ENCODE measurements at places on chromosomes 4 and X. TPM values are rescaled to one million over a fixed set of nuclear protein-coding genes. Genes with fewer than 3 reads are reported as not detected.

DNA sequence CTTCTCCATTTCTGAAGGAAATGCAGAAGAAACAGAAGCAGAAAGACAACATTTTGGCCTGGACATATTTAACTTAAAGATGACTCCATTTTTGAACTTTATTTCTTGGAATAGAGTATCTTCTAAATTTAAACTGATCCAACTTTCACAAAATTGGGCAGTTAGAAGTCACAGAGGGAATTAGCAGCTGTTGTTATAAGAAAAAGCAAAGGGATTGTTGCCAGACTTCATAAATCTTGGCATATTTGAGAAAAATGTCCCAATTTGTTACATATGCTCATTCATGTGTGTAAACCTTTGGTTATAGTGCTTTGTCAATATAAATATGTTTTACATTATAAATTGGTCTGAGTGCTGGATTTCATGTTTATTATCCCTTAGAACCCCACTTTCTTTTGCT is 3.4 kb downstream of the GLUD2 start:
- ATAC-seq, result no peak

- ATAC-seq, result no peak
Measured at GRCh38 chr4:26021417-26022345, 107.7 kb downstream of the SMIM20 start.

GRCh38 chrX:20477836-20478524 is 211.3 kb upstream of the RPS6KA3 start:
- ATAC-seq, result no peak

GRCh38 chr4:77336411-77337142 is 179.6 kb downstream of the CCNG2 start:
- no peak for ATAC-seq

DNA sequence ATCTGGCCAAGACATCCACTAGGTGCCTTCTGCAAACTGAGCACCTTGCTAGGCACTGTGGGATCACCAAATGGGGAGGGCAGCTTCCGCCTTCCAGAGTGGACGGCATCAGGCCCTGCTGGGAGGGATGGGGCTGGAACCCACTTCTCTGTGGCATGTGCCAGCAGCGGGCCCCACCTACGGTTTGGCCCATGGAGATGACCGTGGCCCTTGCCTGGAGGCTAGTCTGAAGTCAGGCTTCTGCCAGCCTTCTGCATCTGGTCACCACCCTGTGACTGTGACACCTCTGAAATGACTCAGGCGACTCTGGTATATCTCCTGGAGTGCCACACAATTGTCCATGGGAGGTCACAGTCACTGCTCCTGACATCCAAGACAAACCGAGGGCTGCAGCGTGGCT is 7.2 kb downstream of the SSR4 start:
- ATAC-seq, result no peak

- no peak for ATAC-seq
Measured at GRCh38 chrX:139784807-139785206, 76.8 kb upstream of the MCF2 start.

DNA sequence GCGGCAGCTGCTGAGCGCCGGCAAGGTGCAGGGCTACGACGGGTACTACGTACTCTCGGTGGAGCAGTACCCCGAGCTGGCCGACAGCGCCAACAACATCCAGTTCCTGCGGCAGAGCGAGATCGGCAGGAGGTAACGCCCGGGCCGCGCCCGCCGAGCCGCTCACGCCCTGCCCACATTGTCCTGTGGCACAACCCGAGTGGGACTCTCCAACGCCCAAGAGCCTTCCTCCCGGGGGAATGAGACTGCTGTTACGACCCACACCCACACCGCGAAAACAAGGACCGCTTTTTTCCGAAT is 117.0 kb downstream of the DCTD start:
- no peak for ATAC-seq

GRCh38 chr4:17574206-17574605 is 2.8 kb upstream of the LAP3 start:
- no peak for ATAC-seq

DNA sequence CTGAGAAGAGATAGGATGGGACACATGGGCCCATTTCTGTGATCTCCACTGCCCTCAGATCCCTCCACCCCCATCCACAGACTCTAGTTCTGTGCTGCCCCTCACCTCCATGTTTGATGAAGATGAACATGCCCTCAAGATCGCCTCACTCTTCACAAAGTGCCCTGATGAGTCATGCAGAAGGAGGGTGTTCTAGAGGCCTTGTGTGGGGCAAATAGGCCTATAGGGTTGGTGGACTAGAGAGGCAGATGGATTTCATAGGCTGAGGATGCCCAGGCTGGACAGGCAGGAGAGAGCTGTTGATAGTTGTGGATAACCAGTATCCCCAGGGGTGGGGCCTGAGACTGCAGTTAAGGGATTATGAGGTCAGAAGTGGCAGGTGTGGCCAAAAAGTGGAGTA is at the start of gene CXorf65:
TSS of gene CXorf65 (minus strand) at position 314 of the 400 bp plus-strand sequence. CDS start at position 130, 184 bp downstream.
- peak; percentile 76 for ATAC-seq

GRCh38 chr4:138330531-138330930 is 88.4 kb upstream of the SLC7A11 start:
- no peak for ATAC-seq

DNA sequence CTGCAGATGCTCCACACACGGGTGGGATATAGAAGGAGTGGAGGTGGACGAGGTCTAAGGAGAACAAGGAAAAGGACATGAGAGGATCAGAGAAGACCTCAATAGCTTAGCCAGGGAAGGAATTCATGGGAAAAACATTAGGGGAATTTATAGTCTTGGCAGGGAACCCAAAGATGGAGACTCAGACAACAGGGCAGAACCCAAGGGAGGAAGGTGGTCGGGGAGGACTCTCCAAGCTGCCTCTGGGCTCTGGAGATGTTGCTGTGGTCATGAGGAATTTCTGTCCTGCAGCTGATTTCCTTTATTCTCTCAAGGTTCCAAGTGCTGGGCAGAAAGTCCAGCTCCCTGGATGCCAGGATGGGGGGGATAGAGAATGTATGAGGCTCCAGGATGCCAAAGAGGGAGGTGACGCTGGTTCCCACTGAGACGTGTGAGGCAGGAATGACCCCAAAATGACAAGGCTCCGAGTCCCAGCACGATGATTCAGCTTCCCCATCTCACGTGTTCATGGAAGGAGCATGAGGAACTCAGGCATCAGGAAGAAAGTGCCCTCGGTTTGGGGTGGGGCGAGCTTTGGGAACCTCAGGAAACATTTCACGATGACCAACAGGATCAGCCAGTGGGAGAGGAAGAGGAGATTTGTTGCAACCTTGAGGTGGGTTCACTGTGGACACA is 57.0 kb upstream of the PPP2R3B start:
- no peak for ATAC-seq

GRCh38 chrX:132127743-132128142 is at the start of gene FRMD7:
Gene FRMD7 (minus strand): TSS chrX:132128020. CDS start chrX:132127844, 176 bp downstream.
- no peak for ATAC-seq

- no peak for ATAC-seq
Measured at GRCh38 chr4:20106921-20107320, 144.8 kb upstream of the SLIT2 start.

- ATAC-seq, result peak; percentile 71
Measured at GRCh38 chr4:113837397-113837796, 75.9 kb upstream of the CAMK2D start.

The LRP2BP gene
- total RNA-seq, result 1.2 TPM

The COX7B2 gene
- total RNA-seq, result not detected

The SERTM2 gene
- total RNA-seq, result not detected

The DDIT4L gene
- 1.8 TPM for total RNA-seq

The CXCL5 gene
- total RNA-seq, result not detected

The FGD1 gene
- total RNA-seq, result 0.24 TPM

The PPP4R3C gene
- not detected for total RNA-seq

The SRPK3 gene
- total RNA-seq, result not detected

The NXF2B gene
- total RNA-seq, result not detected
